Activated CD4-positive, alpha-beta T cell treated with anti-CD3 and anti-CD28 coated beads for 4 hours (primary cell): ENCODE measurements at places on chromosomes 5 and 9.

GRCh38 chr5:17020678-17021601, 84.9 kb upstream of the MYO10 start:
- DNase-seq, result no peak

- DNase-seq, result no peak
Measured at GRCh38 chr5:27962198-27962597, 923.8 kb upstream of the CDH9 start.

GRCh38 chr5:88948746-88949600, 66.0 kb upstream of the MEF2C start:
- no peak for DNase-seq

- DNase-seq, result no peak
Measured at GRCh38 chr9:127535834-127536233, 76.2 kb upstream of the STXBP1 start.

DNA sequence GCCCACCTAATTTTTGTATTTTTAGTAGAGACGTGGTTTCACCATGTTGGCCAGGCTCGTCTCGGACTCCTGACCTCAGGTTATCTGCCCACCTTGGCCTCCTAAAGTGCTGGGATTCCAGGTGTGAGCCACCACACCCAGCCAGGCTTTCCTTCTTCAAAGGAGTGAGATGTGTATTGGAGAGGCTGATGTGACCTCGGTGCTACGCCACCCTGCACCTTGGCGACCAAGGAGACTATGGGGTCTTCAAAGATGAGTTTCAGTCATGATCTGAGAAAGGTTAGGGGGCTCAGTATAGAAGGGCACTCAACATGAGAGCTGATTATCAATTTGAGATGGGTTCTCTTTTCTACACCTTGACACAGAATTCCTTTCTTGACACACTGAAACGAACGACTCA, 284.2 kb upstream of the WWC1 start:
- no peak for DNase-seq

DNA sequence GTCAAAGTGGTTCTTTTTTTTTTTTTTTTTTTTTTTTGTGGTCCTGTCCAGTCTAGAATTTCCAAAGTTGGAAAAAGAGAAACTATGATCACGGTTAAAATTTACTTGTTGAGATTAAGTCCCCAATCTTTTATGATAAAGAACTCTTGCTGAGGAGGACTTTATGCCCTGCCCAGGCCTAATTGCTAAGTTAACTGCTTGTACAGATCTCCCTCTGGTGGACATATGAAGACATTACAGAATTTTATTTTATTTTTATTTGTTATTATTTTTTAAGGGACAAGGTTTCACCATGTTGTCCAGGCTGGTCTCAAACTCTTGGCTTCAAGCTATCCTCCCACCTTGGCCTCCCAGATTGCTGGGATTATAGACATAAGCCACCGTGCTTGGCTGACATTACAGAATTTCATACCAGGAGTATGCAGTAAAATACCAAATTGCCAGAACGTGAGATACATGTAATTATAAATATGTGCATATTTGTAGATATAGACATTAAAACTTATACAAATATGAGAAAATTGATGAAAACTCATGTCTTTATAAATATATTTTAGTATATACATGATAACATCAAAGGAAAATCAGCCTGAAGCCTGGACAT, 91.2 kb downstream of the RFK start:
- peak; percentile 14 for DNase-seq

DNA sequence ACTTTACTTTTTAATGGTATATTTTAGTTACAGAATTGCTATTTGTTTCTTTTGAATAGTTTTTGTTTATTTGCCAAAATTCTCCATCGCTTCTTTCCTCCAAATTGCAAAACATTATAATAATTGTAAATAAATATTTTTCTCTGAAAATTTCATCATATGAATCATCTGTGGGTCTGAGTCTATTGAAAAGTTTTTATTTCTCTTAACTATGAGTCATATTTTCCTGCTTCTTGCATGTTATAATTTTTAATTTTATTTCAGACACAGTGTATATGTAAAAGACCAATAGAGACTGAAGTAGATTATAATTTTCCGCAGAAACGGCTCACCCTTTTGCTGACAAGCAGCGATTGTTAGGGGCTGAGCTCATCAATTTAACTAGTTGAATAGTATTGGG, 279.1 kb upstream of the IL12B start:
- DNase-seq, result no peak

GRCh38 chr9:107281184-107281583, 1.9 kb upstream of the RAD23B start:
- no peak for DNase-seq

- no peak for DNase-seq
Measured at GRCh38 chr9:134486143-134486591, 155.4 kb upstream of the COL5A1 start.

DNA sequence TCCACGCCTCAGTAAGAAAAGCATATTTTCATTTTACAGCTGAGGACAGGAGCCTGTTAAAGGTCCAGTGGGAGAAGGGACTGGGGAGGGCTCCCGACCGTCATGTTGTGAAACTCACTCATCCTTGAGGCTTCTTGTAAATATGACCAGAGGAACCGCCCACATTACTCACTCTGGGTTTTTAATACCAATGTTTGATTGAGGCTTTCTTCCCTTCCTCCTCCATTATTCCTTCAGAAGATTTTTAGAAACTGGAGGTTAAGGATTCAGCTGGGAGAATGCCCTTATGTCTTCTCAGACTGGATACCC, 61.4 kb upstream of the GLRX start:
- DNase-seq, result no peak

GRCh38 chr5:68648944-68649857, 433.6 kb downstream of the PIK3R1 start:
- DNase-seq, result no peak

DNA sequence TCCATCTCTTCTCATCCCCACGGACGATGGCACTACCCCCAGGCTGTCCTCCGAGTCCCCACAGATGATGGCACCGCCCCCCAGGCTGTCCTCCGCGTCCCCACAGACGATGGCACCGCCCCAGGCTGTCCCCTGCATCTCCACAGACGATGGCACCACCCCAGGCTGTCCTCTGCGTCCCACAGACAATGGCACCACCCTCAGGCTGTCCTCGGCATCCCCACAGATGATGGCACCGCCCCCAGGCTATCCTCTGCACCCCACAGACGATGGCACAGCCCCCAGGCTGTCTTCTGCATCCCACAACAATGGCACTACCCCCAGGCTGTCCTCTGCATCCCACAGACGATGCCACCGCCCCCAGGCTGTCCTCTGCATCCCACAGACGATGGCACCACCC, 57.4 kb upstream of the PTCH1 start:
- DNase-seq, result no peak

- DNase-seq, result no peak
Measured at GRCh38 chr9:90330231-90330630, 312.4 kb downstream of the DIRAS2 start.

DNA sequence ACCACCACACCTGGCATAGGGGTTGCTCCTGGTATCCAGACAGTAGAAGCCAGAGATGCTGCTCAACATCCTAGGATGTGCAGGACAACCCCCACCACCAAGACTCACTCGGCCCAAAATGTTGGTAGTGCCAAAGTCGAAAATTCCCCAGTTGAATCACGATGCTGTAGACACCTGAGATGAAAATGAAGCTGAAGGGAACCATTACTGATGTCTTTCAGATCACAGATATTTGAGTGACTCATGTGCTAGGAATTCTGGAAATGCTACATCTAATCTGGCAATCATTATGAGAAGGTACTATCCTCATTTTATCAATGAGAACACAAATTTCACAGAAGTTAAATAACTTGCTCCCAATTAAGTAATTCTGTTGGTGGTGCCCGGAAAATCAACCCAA, 21.0 kb upstream of the UBE2QL1 start:
- no peak for DNase-seq

GRCh38 chr9:108463932-108464606, 391.7 kb downstream of the ACTL7B start:
- DNase-seq, result no peak

DNA sequence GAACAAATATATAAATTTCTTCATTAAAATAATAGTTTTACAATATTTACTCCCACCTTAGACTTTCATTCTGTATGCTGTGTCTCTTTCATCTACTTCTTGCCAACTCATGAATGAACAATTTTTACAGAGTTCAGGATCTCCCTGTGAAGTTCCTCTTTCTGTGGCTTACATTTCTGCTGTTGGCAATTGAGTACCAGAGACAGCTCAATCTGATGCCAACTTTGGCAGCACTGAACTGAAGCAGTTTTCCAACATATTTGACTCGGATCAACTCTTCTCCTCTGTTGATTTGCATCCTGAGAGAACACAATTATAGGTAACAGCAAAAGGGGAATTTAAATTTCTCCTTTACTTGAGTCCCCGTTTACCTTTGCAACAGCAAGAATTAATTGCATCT, 1262.2 kb downstream of the EFNA5 start:
- DNase-seq, result no peak

- no peak for DNase-seq
Measured at GRCh38 chr5:132962429-132963021, 909 bp downstream of the AFF4 start.

- DNase-seq, result no peak
Measured at GRCh38 chr9:10411272-10411671, 201.5 kb downstream of the PTPRD start.

GRCh38 chr5:103033696-103034095, 86.2 kb downstream of the GIN1 start:
- DNase-seq, result no peak

GRCh38 chr5:33032271-33033070, 321.4 kb downstream of the NPR3 start:
- DNase-seq, result no peak

DNA sequence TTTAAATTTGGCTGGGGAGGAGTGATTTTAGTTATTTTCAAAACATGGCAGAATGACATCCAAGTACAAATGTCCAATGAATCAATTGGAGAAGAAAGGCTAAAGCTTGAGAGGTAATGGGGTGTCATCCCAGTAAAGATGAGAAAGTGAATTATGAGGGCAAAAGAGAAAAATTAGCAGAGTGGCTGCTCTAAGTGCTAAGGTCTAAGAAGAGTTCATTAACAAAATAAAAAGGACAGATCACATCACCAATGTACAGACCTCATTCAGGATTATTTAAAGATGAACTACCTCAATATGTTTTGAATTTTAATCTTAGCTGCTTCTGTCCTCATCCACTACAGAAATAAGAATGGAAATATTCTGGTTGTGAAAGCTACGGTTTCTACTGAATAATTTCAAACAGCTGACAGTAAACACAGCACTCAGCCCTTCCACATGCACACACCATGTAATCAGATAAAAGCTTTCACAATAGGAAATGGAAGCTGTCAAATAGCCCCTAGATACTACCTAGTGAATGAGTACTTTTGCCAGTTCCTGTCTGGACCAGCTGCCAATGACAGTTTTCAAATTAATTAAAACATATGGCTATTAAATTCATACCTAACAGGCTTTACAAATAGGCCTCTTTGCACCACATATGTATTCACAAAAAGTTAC, 171.5 kb downstream of the SSBP2 start:
- no peak for DNase-seq

DNA sequence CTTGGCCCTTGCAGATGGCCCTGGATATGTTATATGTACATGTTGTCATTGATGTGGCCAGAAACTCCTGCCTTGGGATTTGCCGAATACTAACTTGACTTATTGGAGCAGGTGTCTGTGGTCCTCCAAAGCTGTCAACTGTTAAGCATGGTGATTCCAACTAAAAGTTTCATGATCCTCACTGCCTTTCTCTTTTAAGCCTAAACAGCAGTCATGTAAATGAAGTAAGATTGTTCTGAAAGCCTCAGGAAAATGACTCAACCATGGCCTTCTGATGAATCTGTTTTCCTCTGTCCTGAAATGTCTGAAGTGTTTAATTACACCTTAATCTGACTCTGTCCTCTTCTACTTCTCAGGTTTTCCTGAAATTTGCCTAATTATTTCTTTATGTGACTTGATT, 245.0 kb downstream of the FAM114A2 start:
- no peak for DNase-seq

- no peak for DNase-seq
Measured at GRCh38 chr5:54766748-54767147, 218.6 kb downstream of the ESM1 start.

GRCh38 chr5:67003685-67003934, 193.0 kb downstream of the CD180 start:
- DNase-seq, result no peak

GRCh38 chr9:131591845-131592208, 46.5 kb downstream of the PRRT1B start:
- DNase-seq, result no peak

DNA sequence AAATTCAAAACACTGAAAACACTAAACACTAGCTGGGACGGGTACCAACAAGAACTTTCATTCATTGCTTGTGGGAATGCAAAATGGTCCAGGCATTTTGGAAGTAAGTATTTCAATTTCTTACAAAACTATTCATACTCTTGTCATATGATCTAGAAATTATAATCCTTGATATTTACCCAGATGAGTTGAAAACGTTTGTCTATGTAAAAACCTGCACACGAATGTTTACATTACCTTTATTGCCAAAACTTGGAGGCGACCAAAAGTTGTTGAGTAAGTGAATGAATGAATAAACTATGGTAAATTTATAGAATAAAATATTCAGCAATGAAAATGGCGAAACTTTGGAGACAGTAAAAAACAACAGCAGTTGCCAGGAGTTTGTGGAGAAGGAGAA, 222.1 kb upstream of the EDIL3 start:
- no peak for DNase-seq

DNA sequence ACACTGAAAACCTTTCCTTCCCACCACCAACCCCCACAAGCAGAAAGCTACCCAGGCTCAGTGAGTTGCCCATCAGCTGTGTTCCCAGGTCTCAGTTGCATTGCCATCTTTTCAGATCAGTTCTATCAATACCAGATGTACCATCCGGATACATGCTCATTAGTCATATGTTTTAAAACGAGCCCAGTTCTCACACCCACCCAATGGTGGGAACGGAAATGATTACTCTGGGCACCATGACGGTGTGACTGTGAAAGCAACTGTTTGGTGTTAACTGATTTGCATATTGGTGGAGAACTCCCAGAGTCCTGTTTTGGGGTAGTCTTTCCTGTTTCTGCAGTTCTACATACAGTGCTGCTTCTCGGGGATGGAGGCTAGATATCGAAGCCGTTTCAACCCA, 212.3 kb downstream of the TRIM36 start:
- no peak for DNase-seq

DNA sequence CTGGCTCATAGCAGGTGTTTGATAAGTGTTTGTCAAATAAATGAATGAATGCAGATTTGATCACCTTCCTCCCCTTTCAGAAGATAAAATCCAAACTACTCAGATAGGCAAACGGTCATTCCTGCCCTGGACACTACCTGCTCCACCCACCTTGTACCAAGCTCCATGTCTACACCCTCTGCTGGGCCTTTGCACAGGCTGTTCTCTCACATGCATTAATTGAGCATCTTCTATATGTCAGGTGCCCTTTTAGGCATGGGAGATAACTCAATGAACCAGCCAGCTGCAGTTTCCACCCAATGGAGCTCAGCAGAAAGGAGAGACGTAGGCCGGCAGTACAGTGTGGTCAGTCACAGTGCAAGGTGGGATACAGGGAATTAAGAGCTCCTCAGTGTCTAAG, 102.3 kb upstream of the CPEB4 start:
- no peak for DNase-seq

- DNase-seq, result no peak
Measured at GRCh38 chr5:169085636-169086035, 215.3 kb downstream of the SLIT3 start.

GRCh38 chr9:75941066-75941465, 50.6 kb downstream of the PCSK5 start:
- no peak for DNase-seq

GRCh38 chr9:117424291-117424690, 9.4 kb upstream of the ASTN2 start:
- DNase-seq, result no peak
